ENCODE measurements at places on chromosomes 11 and 22.
A peak's percentile ranks its signal among the peaks of the same experiment; 100 is the strongest.

GRCh38 chr22:27723708-27724107 is 77.8 kb downstream of the MN1 start:
- H3K4me3 ChIP-seq: no peak overlapping the region
- H3K36me3 ChIP-seq: no peaks in the 10 kb centered on the region

DNA sequence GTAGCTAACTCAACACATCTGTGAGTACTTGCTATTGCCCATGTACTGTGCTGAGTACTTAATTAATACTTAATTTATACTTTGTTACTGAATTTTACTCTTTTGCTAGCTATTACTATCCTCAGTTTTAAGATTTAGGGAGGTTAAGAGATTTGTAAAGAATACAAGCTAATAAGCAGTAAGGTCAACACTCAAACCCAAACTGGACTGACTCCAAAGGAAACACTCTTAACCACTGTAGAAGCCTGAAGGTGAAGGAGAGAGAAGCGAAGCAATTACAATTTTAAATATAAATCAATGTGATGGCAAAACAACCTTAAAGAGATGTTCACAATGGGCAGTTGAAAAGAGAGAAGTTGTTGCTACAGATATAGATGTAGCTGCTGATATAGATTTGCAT is 204.5 kb downstream of the GUCY1A2 start:
- H3K27ac ChIP-seq: no peak overlapping the region
- H3K4me1 ChIP-seq: no peaks in the 10 kb centered on the region
- H3K27me3 ChIP-seq: no peaks in the 10 kb centered on the region
- no peaks in the 10 kb centered on the region for H3K36me3 ChIP-seq
- H3K4me3 ChIP-seq: no peak overlapping the region
- no peak for DNase-seq

GRCh38 chr11:91850533-91851275 is 373.9 kb upstream of the FAT3 start:
- no peaks in the 10 kb centered on the region for H3K27me3 ChIP-seq
- no peaks in the 10 kb centered on the region for H3K36me3 ChIP-seq
- H3K4me1 ChIP-seq: peaks cover 1% of the 10 kb centered on the region
- H3K4me3 ChIP-seq: no peak overlapping the region

DNA sequence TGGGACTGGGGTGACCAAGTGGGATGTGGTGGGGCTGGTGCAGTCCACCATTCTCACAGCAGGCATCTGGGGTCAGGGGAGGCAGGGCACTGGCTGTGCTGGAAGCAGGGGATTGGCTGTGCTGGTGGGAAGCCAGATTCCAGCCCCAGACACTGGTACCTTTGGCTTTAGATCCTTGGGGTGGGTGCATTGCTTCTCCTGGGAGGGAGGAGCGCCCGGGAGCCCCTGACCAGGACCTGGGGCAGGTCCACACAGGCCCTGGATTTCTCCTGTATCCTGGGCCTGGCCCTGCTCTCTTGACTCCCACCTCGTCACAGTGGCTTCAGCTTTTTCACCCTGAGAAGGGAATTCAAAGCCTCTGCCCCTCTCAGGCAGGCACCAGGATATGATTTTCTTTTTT is 38.5 kb downstream of the ST3GAL4 start:
- H3K36me3 ChIP-seq: no peaks in the 10 kb centered on the region
- H3K4me1 ChIP-seq: peaks cover 37% of the 10 kb centered on the region
- H3K27ac ChIP-seq: peak overlapping the region; percentile 51
- H3K4me3 ChIP-seq: no peak overlapping the region
- no peaks in the 10 kb centered on the region for H3K27me3 ChIP-seq

DNA sequence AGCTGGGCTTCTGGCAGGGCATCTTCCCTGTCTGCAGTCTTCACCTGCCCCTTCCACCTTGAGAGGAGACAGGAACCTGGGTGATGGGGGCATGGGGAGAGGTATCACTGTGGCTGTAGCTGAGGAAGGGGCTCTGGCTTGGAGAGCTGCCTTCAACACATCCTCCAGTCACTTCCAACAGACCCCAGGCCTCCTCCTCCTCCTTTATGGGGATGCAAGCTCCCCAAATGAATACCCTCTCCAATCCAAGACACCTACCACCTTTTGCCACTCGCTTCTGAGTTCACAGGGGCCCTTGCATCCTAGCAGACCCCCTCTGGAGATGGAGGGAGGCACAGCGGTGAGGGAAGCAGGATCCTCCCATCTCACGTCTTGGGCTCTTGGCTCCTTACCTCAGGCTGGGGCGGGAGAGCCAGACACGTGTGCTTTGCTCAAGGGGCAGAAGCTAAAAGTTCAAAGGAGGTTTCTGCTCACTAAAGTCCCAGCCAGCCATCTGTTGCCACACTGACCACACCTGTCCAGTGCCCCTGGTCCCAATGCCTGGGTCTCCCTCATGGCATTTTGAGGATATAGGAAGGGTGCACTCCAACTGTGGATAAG is 13.2 kb downstream of the ANKK1 start:
- H3K4me1 ChIP-seq: peaks cover 5% of the 10 kb centered on the region
- H3K36me3 ChIP-seq: no peaks in the 10 kb centered on the region
- H3K4me3 ChIP-seq: no peak overlapping the region
- no peak for DNase-seq
- no peak overlapping the region for H3K27ac ChIP-seq

- H3K27ac ChIP-seq: no peak overlapping the region
- no peaks in the 10 kb centered on the region for H3K36me3 ChIP-seq
- no peaks in the 10 kb centered on the region for H3K27me3 ChIP-seq
- H3K4me3 ChIP-seq: no peak overlapping the region
These were observed 1421.2 kb upstream of the TENM4 start for GRCh38 chr11:80862011-80862410.

- no peaks in the 10 kb centered on the region for H3K27me3 ChIP-seq
- H3K4me3 ChIP-seq: no peak overlapping the region
- H3K27ac ChIP-seq: no peak overlapping the region
- DNase-seq: no peak
- no peaks in the 10 kb centered on the region for H3K36me3 ChIP-seq
- H3K4me1 ChIP-seq: peaks cover 29% of the 10 kb centered on the region
These were observed 31.2 kb upstream of the ATXN10 start for GRCh38 chr22:45640291-45640940.

DNA sequence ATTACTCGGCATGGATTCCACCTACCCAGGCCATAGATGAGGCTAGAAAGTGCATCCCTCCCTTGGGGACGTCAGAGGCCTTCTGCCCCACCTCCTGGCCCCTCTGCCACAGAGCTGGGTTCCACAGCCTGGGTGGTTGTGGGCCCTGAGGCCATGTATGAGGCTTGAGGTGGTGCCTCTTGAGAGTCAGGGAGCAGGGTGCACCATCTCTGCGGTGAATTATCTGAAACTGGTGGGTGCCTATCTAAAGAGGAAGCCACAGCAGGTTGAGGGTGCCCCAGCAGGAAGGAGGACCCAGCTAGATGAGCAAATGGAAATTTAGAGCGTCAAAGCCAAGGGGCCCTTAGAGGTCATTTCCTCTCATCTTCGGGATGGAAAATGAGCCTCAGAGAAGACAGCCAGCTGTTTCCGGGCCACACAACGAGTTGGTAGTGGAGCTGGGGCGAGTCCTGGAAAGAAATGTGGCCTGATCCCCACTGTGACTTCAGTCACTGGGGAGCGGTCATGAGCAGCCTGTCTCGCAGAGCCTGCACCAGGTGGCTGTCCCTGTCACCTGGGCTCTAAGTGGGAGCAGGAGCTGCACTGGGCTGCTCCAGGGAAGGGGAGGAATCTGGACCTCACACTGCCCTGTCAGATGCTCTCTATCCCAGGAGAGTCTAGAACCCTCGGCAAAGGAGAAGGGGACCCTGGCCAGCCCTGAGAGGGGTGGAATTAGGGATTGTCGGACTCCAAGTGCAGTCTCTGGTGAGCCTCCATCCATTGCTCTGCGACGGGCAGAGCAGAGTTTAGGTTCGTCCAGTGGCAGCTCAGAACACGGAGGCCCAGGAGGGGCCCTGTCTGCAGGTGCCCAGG is 7.3 kb downstream of the ADORA2A start:
- no peak overlapping the region for H3K4me3 ChIP-seq
- H3K27ac ChIP-seq: peak overlapping the region; percentile 17
- no peaks in the 10 kb centered on the region for H3K27me3 ChIP-seq
- no peak for DNase-seq

DNA sequence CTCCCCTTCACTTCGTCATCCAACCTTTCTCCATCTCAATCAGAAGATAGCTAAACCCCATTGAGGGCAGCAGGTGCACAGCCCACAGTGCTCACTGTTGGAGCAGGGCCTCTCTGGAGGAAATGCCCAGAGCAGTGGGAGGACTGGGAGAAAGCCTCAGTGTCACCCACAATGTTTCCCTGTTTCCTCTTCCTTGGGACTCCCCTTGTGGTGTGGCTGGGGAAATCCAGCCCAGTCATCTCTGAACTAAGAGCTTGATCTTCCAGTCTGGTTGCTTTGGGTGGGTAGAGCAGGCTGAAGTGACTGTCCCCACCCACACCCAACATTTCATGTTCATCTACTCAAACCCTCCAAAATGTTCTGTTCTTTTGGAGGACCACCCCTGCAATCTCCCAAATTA is 29.8 kb upstream of the EED start:
- H3K27me3 ChIP-seq: no peaks in the 10 kb centered on the region
- no peak for DNase-seq
- H3K4me1 ChIP-seq: peaks cover 11% of the 10 kb centered on the region

GRCh38 chr11:82750643-82751139 is 17.0 kb upstream of the FAM181B start:
- H3K4me1 ChIP-seq: no peaks in the 10 kb centered on the region
- H3K27me3 ChIP-seq: no peaks in the 10 kb centered on the region
- no peaks in the 10 kb centered on the region for H3K36me3 ChIP-seq
- no peak overlapping the region for H3K27ac ChIP-seq
- DNase-seq: no peak

GRCh38 chr11:73047773-73048371 is 94.2 kb downstream of the FCHSD2 start:
- H3K27ac ChIP-seq: no peak overlapping the region
- H3K27me3 ChIP-seq: no peaks in the 10 kb centered on the region
- peaks cover 11% of the 10 kb centered on the region for H3K4me1 ChIP-seq
- no peaks in the 10 kb centered on the region for H3K36me3 ChIP-seq
- H3K4me3 ChIP-seq: no peak overlapping the region
- DNase-seq: no peak

GRCh38 chr11:105923252-105923651 is 98.8 kb downstream of the MSANTD4 start:
- no peaks in the 10 kb centered on the region for H3K4me1 ChIP-seq
- H3K36me3 ChIP-seq: no peaks in the 10 kb centered on the region
- H3K27me3 ChIP-seq: no peaks in the 10 kb centered on the region
- no peak for DNase-seq

DNA sequence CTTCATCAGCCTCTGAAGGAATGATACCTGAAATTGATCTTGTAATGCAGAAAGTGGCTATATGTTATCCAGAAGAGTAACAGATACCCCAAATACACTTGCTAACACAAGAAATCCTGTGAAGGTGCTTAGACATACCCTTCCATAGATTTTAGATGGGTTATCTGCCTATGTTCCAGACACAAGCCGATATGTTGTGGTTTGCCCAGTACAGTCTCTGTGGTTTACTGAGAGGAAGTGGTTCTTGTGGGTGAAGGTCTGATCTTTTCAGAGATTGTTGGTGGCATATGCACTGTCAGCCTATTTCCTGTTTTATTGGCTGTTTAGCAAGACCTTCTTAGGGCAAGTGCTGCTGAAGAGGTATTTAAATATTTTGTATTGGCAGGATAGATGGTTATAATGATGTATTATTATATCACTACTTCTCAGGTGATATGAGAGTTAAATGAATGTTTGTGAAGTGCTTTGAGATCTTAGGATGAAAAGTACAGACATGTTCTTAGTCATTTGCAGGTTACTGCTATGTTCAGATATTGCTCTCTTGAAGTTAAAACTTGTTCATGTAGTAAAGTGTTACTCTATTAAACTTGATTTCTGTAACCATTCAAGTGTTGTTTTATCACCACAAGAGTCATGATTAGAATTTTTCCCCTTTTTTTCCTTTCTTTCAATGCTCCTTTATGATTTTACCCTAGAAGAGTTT is 8.2 kb downstream of the ARHGEF12 start:
- H3K4me3 ChIP-seq: no peak overlapping the region
- no peaks in the 10 kb centered on the region for H3K27me3 ChIP-seq
- no peak overlapping the region for H3K27ac ChIP-seq
- H3K4me1 ChIP-seq: peaks cover 93% of the 10 kb centered on the region
- no peaks in the 10 kb centered on the region for H3K36me3 ChIP-seq
- no peak for DNase-seq

GRCh38 chr11:133202816-133203215 is 329.5 kb downstream of the OPCML start:
- DNase-seq: no peak
- H3K4me1 ChIP-seq: no peaks in the 10 kb centered on the region
- no peak overlapping the region for H3K4me3 ChIP-seq
- H3K27me3 ChIP-seq: no peaks in the 10 kb centered on the region

- H3K27ac ChIP-seq: no peak overlapping the region
- H3K4me1 ChIP-seq: no peaks in the 10 kb centered on the region
- no peak for DNase-seq
- no peaks in the 10 kb centered on the region for H3K36me3 ChIP-seq
- H3K4me3 ChIP-seq: no peak overlapping the region
These were observed 10.8 kb upstream of the MS4A13 start for GRCh38 chr11:60504219-60504905.

DNA sequence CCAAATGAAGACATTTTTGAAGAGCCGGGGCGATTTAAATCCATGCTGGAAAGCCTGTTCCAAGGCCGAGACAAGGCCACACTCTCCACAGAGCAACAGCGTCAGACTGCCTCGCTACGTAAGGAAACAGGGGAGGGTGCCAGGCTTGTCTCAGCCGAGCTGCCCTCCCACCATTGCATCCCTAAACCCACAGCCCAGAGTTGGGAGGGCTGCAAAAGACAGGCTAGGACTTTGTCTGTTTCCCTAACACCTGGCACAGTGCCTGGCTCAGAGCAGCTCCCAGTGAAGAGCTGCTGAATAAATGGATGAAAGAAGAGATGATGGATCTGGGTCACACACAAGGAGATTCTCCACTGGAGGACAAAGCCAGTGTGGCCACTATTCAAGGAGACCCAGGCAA is 51.3 kb upstream of the SCUBE2 start:
- DNase-seq: no peak
- no peak overlapping the region for H3K27ac ChIP-seq
- peaks cover 26% of the 10 kb centered on the region for H3K4me1 ChIP-seq
- H3K4me3 ChIP-seq: no peak overlapping the region
- H3K36me3 ChIP-seq: no peaks in the 10 kb centered on the region

DNA sequence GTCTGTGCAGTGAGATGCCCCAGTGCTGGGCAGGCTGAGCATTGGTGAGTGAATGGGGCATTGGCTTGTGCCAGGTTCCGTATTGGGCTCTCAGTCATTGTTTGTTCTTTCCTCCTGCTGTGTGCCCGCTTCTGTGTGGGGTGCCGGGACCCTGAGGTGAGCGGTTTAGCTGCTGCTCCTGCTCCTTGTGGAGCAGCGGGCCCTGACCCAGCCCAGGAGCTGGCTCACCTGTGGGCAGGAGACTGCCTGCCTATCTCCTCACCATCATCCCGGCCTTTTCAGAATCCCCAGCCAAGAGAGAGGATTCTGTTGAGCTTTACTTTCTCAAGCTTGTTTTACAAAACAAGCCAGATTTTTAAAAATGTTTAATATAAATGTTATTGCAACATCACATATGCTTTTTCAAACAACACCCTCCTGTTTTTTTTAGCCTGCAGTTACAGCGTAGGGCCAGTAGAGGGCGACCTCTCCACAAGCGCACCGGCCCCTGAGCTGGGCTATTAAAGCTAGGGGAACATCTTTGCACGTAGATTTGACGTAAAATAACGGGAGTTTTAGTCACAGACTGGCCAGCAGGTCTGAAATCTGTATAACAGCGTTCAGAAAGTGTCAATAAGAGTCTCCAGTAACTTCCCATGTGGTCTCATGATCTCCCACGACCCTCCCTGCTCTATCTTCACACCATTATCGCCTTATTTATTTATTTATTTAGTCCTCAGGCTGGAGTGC is 25.1 kb upstream of the RELT start:
- peaks cover 22% of the 10 kb centered on the region for H3K4me1 ChIP-seq
- H3K36me3 ChIP-seq: peaks cover 3% of the 10 kb centered on the region
- no peak for DNase-seq

Data from vagina (tissue), 2 donors.